ENCODE measurements at places on chromosomes 6 and 20.

- DNase-seq, result no peak
These were observed 31.8 kb downstream of the SNX14 start for GRCh38 chr6:85561750-85562357.

DNA sequence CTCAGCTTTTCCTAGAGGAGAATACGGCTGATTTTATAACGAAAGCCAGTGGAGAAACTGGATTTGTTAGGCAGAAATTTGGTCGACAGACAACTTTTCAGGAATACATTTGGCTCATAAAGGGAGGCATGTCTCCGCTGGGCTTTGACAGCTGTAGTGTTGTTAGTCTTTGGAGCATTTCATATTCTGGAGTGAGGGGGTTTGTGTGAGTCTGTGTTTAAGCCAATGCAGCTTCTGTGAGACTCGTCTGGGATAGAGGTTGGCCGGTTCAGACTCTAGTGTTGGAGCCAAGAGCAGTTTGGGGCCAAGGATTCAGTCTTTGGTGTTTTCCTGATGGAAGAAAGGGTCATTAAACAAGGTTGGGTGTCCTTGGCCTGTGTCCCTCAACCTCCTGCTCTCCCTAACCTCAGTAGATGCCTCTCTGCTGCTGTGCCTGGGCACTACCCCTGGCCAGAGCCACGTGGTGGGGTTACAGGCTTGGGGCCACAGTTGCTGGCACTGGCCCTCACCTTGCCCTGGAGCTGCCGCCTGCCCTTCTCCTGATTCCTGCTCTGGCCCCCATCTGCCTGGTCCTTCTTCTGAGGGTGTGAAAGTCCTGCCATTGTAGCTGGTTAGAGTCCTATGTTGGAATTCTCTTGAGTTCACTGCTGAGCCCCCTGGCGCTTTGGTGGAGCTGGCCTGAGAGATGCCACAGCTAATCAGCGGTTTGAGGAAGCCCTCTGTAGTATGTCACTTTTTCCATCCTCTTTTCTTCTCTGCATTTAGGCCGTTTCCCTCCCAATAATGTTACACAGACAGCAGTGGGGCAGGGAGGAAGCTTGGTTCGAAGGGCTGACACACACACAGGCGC is 6.9 kb downstream of the PTK7 start:
- DNase-seq, result no peak

- DNase-seq, result no peak
These were observed 242.8 kb downstream of the UST start for GRCh38 chr6:148989585-148989984.

GRCh38 chr6:87539554-87539953 is 50.2 kb downstream of the RARS2 start:
- no peak for DNase-seq

- peak; percentile 11 for DNase-seq
These were observed 152.1 kb upstream of the RNF24 start for GRCh38 chr20:4167261-4168021.

DNA sequence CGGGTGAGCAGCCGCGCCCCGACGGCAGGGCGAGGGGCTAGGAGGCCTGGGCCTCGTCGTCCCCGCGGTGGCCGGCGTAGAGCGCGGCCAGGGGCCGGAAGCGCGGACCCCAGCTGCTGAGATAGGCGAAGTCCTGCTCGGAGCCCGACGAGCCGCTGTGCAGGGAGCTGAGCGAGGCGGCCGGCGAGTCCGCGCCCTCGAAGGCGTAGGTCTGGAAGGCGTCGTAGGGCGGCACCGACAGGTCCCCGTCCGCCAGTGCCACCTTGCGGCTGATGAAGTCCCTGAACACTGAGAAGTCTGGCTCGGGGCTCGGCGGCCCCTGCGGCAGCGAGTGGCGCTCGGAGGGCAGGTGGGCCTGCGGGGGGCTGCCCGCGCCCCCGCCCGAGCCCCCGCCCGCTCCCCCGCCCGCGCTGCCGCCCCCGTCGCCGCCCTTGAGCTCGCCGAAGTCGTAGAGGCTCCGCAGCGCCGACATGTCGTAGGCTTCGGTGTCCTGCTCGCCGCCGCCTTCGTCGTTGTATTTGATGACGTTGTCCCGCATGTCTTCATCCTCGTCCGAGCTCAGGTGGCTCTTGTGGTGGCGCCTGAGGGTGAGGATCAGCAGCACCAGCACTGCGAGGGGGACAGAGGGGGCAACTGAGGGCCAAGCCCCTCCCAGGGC is 56.5 kb downstream of the CD40 start:
- DNase-seq, result peak; percentile 43

GRCh38 chr20:8272766-8273165 is 140.7 kb downstream of the PLCB1 start:
- no peak for DNase-seq

DNA sequence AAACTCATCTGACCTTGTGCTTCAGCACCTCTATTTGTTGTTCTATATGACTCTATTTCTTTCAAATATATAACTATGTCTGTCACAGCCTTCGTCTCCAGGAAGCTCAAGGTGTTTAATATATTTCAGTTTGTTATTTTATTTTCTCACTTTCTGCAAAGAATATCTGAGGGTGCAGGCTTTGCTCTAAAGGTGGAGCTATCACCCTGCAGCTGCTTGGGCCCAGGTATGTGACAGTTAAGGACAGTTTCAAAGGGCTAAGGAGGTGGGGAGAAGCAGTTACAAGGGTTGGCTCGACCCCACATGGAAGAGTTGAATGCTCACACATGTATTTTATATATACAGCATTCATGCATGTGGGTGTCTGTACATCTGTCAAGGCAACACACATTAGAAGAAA is 405.6 kb downstream of the BTBD9 start:
- no peak for DNase-seq

DNA sequence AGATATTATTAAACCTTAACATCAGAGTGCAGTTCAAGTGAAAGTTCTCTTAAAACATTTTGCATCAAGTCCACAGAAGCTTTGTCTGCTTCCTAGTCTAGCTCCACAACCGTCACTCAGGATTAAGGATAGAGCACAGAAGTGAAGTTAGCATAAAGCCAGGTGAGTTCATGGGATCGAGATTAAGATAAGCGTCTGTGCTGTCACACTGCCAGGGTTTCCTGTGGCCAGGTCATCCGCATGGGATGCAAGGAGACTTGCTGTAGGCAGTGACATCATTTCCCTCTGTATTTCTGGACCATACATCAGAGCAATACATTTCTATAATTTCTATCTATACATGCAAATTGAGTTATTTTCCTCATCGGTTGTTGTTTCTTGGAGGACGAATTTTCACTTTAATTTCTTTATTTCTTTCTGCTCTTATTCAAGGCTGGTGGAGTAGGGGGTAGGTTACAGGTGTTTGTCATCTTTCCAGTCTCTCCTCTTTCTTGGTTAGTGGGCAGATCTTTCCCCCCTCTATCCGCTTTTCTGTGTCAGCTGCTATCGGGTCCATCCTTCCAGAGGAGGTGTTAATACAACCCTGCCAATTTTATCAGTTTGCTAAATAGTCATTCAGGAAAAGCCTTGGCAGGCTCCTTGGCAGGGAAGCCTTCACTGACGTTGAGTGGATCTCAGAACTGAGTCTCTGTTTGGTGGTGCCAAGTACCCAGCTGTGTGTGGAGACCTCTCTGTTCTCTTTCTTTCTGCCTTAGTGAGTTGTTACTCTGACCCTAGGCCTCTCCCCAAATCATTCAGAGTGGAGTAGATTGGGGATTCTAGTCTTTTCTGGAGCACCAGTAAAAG is 307.6 kb upstream of the MAP3K7 start:
- DNase-seq, result no peak

DNA sequence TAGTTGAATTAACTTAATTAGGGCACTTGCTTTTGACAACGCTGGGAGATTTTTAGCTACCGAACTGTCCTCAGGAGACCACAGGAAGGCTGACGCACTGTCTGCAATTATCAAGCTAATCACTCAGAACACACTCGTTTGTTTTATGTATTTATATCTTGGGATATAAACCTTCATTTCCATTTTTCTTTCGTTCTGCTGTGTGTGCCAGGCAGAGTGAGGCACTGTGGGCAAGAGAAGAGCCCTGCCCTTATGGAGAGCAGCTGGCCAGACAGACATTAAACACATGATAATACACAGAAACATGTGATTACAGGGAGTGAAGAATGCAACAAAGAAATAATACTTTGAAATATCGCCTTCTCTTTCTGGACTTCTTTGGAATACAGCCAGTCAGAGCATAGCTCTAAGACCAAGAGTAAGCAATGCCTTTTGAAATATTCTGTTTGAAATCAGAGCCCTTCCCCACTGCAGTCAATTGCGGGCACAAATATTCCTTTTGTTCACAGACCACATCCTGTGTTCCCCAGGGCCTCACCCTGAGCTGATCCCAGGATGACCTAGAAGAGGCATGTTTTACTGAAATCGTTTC is 96.8 kb downstream of the ANKRD60 start:
- DNase-seq, result peak; percentile 96

- no peak for DNase-seq
These were observed 4.3 kb downstream of the PROCR start for GRCh38 chr20:35176132-35176531.

- DNase-seq, result no peak
These were observed 5.7 kb upstream of the CTNNBL1 start for GRCh38 chr20:37688093-37688492.

DNA sequence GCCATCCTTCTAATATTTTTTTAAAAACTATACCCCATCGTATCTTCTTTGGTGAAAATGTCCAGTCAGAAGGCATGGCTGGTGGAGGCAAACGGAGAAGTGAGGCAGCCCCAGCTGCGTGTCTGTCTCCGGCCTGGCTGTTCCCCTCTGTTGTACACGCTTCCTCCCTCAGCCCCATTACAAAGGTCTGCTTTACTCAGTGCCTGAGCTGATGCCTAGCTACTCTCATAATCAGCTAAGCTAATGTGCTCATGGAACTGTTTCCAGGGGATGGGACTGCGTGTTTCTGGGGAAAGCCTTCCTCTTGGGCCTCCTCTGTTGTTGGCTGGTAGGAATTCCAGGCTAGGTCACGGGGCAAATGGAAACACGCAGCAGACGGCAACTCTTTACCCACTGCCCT is 67.3 kb downstream of the PPP1R3G start:
- DNase-seq, result peak; percentile 15

DNA sequence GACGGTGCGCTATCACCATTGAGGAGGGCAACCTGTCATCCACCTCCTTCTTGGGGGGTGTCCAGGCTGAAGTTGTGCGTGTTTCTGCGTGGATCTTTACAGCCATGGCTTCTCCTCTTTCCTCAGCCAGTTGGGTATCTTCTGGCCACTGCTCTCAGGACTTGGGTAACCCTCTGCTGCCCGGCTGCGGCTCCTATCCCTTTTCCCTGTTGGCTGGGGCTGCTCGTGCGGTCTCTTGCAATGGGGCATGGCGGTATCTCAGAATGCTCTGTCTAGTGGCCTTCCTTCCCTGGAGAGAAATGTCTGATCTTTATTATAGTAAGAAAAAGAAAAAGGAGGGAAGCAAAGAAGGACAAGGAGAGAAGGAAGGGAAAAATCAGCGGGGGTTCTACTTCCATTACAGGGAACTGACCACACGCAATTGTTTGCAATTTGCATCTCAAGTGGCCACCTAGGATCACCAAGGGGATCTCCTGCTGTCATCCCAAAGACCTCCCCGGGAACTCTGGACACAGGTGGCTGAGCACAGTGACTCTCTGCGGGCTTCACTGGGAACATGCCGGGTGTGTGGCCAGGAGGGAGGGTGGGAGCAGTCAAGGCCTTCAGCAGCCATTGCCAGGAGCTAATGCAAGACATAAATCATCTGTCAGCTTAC is 60.8 kb downstream of the NPEPL1 start:
- DNase-seq, result no peak

DNA sequence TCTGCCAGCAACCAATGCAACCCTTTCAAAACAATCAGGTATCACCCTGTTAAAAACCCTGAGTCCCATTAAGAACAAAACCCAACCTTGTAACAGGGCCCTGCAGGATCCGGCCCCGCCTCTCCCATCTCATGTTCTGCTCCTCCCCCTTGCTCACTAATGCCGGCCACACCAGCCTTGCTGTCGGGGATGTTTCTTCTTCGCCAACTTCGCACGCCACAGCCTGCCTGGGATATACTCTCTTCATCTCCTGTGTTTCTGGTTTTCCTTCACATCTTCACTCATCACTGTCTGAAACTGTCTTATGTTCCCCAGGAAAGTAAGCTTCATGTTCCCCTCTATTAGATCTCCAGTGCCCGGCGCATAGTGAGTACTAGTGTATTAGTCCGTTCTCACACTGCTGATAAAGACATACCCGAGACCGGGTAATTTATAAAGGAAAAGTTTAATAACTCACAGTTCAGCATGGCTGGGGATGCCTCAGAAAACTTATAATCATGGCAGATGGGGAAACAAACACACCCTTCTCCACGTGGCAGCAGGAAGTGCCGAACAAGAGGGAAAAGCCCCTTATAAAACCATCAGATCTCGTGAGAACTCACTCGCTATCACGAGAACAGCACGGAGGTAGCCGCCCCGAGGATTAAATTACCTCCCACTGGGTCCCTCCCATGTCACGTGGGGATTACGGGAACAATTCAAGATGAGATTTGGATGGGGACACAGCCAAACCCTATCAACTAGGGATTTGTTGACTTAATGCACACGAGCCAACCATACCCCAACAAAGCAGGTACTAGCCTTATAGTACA is 5.1 kb downstream of the TP53RK start:
- DNase-seq, result peak; percentile 69

DNA sequence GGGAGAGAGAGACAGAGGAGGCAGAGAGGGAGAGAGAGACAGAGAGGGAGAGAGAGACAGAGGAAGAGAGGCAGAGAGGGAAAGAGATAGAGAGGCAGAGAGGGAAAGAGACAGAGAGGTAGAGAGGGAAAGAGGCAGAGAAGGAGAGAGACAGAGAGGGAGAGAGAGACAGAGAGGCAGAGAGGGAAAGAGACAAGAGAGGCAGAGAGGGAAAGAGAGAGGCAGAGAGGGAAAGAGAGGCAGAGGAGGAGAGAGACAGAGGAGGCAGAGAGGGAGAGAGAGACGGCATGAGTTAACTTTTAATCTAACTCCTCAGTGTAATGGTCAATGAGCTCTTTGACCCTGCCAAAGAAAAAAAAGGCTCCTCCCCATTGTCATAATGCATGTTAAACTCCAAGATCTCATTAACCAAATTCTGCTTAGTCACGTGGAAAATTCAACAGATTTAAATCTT is 7.1 kb downstream of the ELOVL2 start:
- no peak for DNase-seq
